GM12892 (cell line): ENCODE measurements at places on chromosomes 1 and 21.

DNA sequence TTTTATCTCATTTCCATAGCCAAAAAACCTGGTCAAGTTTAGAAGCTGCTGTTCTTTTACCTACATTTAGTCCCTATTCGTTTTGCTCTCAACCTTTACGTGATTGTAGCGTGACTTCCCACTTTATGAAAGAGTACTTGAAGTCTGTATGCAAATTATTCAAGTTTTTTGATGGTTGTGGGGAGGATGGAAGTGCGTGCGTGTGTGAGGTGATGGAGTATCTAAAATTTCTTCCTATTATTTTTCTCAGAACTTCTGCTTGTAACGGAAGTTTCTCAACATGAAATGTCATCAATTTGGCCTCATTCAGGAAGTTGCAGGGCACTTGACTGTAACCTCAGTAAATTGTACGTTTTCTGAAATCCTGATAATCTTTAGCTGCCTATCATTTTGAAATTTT, 64.0 kb downstream of the SAMSN1 start:
- no peak for DNase-seq

DNA sequence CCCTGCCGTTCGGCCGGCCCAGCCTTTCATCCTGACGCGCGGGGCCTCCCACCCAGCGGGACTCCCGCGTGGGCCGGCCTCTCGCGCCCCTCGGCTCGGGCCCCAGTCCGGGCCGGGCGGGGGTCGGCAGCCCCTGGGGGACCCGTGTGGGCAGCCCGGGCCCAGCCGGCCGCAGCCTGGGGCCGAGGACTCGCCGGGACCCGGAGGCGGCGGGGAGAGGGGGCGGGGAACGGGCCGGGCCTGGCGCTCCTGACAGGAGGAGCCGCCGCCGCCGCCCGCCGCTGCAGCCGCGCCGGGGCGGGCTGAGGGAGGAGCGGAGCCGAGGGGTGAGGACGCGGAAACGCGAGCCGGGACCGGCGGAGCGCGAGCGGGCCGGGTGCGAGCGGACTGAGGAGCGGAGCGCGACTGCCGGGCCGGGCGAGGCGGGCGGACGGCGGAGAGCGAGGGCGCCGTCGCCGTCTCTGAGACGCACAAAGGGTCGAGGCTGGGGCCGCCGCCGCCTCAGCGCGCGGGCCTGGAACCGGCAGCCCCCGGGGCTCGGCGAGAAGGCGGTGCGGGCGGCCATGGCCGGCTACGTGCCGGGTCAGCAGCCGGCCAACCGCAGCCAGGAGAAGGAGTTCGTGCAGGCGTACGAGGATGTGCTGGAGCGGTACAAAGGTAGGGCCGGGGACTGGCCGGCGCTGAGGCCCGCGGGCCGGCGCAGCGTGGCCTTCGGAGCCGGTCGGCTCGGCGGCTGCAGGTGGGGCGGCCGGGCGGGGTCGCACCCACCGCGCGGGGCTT, 79.1 kb downstream of the NDUFS5 start:
- DNase-seq, result peak; percentile 70

DNA sequence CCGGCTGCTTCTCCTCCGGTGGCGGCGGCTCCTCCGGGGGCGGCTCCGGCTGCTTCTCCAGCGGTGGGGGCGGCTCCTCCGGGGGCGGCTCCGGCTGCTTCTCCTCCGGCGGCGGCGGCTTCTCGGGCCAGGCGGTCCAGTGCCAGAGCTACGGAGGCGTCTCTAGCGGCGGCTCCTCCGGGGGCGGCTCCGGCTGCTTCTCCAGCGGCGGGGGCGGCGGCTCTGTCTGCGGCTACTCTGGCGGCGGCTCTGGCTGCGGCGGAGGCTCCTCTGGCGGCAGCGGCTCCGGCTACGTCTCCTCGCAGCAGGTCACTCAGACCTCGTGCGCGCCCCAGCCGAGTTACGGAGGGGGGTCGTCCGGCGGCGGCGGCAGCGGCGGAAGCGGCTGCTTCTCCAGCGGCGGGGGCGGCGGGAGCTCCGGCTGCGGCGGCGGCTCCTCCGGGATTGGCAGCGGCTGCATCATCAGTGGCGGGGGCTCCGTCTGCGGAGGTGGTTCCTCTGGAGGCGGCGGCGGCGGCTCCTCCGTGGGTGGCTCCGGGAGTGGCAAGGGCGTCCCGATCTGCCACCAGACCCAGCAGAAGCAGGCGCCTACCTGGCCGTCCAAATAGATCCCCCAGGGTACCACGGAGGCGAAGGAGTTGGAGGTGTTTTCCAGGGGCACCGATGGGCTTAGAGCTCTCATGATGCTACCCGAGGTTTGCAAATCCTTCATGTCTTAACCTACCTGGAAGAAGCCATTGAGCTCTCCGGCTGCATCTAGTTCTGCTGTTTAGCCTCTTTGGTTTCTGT, 2.0 kb downstream of the LORICRIN start:
- peak; percentile 20 for DNase-seq

DNA sequence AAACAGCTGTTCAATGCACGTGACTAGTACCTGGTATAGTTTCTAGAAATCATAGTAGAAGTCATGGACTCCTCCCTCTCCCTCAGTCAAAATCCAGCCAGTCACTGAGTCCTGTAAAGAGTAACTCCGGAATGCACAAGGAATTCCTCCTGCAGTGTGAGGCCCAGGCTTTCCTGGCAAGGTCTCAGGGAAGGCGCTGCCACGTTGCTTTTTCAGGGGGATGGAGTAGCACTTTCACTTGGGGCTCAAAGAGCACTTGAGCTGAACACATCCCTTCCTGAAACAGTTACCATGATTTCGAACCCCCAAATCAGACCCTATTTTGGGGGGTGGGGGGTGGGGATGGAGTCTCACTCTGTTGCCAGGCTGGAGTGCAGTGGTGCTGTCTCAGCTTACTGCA, 26.4 kb upstream of the LRRC8D start:
- no peak for DNase-seq

DNA sequence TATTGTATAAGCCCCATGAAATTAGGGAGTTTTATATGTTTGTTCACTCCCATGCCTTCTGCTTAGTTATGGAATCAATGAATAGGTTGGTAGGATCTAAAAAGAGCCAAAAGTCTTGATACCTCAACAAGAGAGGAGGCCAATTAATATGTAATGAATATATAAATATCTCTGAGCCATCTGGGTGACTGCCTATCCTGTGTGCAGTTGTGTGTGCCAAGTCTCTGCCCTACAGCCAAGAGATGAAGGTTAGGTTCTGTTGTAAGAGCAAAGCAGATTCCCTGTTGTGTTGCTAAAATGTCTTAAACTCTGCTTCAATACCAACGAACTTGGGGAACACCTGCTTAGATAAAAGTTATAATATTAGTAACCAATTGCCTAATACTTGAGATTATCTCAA, 61.8 kb upstream of the GORAB start:
- DNase-seq, result no peak
